ENCODE measurements at places on chromosomes 7 and 10.

DNA sequence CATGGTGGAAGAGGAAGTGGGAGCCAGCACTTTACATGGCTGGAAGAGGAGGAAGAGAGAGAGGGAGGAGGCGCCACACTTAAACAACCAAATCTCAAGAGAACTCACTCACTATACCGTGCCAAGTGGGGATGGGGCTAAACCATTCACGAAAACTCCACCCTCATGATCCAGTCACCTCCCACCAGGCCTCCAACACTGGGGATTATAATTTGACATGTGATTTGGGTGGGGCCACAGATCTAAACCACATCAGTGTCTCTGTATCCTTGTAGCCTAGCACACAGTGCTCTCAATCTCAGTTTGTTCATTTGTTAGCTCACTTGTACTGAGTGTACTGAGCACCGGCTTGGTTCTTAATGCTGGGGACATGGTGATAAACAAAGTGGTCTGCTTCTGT lies 228.3 kb downstream of the BUB3 start:
- no peak for DNase-seq

DNA sequence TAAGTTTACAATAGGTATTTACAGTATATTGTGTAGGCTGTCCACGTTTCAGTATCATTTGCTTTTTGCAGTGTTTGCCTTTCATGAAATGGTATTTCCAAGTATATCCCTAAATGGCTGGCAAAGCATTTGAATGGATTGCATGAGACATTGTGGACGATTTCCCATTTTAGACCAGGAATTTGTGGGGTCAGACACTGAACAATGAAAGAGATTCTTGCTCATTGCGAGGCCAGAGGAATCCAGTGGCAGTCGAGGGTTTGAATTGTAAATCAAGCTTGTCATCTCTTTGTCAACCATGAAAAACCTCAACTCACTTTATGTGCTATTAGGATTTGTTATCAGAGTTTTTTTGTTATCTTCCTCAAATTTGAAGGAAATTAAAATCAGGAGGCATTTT lies 70.8 kb downstream of the CREB5 start:
- DNase-seq, result no peak

- DNase-seq, result peak; percentile 32
Observed at GRCh38 chr10:123007558-123008354, 839 bp downstream of the IKZF5 start.

GRCh38 chr7:50416527-50417182 lies 33.5 kb downstream of the FIGNL1 start:
- DNase-seq, result no peak

GRCh38 chr7:44396931-44397545 lies 71.6 kb upstream of the CAMK2B start:
- no peak for DNase-seq

DNA sequence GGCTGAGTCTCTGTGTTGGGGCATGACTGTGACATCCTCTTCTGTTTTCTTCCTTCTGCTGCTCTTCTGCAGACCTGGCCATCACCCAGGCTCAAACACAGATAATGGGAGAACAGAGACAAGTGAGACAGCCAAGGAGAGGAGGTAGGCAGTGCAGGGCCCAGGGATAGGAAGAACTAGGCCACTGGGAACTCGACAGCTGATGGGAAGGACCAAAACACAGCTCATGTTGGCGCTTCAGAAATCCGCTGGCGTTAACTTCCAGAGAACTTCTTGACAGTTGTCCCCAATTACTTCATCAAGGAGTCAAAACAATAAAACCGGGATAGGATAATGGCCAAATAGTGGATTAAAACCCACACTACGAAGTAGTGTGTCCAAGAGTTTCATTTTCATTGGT lies 97.0 kb upstream of the PALS2 start:
- DNase-seq, result no peak

- no peak for DNase-seq
Observed at GRCh38 chr7:20964281-20964918, 177.7 kb upstream of the SP8 start.

- DNase-seq, result no peak
Observed at GRCh38 chr10:8321990-8322389, 267.5 kb downstream of the GATA3 start.

Measured in stimulated activated CD8-positive, alpha-beta memory T cell treated with anti-CD3 and anti-CD28 coated beads, Interleukin-15, amount 100 ng/mL, for 4 hours (primary cell).